Activated CD8-positive, alpha-beta memory T cell treated with anti-CD3 and anti-CD28 coated beads for 24 hours (primary cell): ENCODE measurements at places on chromosomes 11 and 22.

GRCh38 chr22:46504584-46504983 lies 32.8 kb downstream of the CELSR1 start:
- no peak for DNase-seq

DNA sequence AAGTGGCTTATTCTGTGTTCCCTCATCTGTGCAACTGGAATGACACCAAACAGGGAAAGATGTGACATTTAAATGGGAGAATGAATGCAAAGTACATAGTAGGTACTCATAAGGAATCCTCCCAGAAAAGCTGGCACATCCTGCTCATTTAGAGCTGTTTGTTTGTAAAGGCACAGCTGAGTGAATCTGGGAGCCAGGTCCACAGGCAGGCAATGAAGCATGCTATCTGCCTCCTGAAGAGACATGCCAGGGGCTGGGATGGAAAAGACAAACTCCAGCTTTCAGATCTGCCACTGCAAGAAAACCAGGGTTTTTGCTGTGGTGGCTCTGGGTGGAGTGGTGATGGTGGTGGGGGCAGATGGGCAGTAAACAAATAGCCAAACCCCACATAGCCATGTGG lies 150.1 kb downstream of the TENM4 start:
- DNase-seq = no peak

- no peak for DNase-seq
Measured at GRCh38 chr22:27746918-27747317, 54.6 kb downstream of the MN1 start.

GRCh38 chr11:47553406-47553743 lies 443 bp upstream of the CELF1 start:
- DNase-seq = no peak
